Renal cortical epithelial cell (primary cell): ENCODE measurements at places on chromosomes 11 and 22. TPM values are rescaled to one million over a fixed set of nuclear protein-coding genes. Genes with fewer than 3 reads are reported as not detected.

- DNase-seq: peak; percentile 76
Measured at GRCh38 chr22:46936378-46936903, 174.0 kb downstream of the TBC1D22A start.

DNA sequence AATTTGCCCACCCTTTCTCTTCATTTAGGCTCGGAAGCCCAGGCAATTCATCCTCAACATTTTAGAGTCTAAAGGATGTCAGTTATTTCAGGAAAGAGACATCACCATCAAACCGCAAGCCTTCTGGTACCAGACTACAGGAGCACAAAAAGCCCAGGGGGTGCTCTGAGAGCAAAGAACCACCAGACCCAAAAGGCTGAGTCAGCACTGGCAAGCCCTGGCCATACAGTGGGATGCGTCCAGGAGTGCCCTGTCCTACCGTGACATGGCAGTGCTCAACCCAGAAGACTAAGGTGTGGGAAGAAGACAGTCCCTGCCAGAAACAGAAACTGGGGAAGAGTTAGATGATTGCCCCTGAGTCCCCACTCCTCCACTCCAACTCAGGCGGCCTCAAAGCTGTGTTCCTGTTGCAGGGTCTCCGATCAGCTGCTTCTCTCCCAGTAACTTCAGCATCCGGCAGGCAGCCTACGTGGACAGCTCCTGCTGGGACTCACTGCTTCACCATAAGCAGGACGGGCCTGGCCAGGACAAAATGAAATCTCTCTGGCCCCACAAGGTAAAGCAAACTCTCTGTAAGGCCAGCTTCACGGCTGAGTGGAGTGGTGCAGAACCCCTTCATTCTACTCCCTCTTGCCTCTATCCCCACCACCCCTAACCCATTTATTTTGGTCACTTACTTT is 1.5 kb downstream of the PANX3 start:
- no peak for DNase-seq

GRCh38 chr11:92931746-92932422 is 37.6 kb upstream of the MTNR1B start:
- DNase-seq: peak; percentile 66

DNA sequence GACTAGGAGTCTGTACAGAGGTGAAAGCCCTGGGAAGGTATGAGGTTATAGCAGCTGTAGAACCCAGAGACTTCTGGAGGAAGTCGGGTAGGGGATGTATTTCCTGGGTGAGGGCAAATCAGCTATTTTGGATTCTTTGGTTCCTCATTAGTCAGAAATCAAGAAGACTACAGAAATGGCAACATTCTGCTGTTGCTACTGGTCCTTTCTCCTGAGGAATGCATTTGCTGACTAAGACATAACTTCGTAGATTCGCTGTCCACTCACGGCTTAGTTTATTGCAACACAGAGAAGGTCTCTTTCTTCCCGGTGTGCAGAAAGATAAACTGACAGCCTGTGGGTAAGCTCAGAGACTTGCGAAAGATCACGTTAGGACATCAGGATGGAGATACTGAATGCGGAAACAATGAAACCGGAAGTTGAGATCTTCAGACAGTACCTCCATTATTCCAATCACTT is 25.3 kb upstream of the SESN3 start:
- peak; percentile 74 for DNase-seq

DNA sequence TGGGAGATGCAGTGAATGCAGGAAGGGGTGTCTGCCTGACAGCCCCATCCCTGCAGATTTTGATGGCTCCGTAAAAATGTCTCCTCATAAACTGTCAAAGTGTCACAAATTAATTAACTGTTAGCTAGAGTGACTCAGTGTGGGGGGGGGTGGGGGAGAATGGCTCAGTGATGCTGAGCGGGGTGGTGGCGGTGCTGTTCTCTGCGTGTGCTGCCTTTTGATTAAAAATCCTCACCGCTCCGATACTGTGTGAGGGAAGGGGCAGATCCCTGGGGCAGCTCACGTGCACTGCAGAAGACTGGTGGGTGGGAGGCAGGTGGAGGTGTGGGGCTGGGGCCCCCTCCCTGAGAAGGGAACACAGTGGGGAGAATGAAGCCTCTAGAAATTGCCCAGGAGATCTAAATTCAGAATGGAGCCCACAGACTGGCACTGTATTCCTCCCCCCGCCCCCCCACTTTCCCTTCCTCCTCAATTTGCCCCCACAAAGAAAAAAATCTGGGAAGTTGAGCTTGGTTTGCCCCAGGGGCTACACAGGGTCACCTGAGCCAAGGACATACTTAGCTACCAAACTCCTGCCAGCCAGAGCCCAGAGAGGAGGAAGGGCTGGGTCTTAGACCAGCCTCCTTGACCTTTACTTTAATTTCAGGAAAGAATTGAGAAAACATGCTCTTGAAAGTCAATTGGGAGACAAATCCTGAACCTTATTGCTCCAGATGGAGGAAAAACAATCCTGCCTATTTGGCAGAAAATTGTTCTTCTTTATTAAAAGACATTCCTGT is 39.8 kb downstream of the DRD2 start:
- no peak for DNase-seq

HPX gene
- 0.20 TPM in 1 of 2 replicates, not detected in the other for total RNA-seq

GRCh38 chr11:7536100-7536499 is 22.3 kb downstream of the PPFIBP2 start:
- DNase-seq: no peak

- no peak for DNase-seq
Measured at GRCh38 chr11:123373754-123374621, 56.1 kb upstream of the GRAMD1B start.

DNA sequence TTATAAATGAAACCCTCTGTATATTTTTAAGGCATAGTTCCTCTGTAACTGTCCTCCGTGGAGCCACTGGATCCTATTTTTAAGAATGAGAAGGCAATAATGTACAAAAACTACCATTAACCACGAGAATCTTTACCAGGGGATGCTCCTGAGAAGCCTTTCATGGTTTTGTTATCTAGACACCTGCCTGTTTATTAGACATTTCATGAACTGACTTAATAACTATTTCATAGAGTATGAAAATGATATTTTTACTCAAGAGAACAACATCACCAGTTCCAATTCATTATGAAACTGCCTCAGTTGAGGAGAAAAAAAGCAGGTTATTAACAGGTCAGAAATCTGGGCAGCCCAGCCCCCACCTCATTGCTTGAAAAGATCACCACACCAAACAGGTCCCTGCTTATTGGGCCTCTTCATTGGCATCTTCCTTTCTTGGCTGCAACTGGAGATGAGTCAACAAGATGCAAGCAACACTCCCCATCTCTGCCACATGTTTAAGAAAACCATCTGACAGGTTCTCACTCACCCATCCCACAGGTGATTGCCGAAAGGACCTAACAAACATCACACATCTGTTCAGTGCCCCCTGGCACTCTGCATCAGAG is 27.8 kb downstream of the ETS1 start:
- no peak for DNase-seq

MMP10 gene
- 0.10 and 2.6 TPM in 2 replicates for total RNA-seq

- peak; percentile 88 for DNase-seq
Measured at GRCh38 chr11:104546501-104546900, 351.8 kb downstream of the CASP12 start.

- no peak for DNase-seq
Measured at GRCh38 chr11:113992459-113993110, 17.7 kb downstream of the HTR3A start.

UPK3A gene
- total RNA-seq: not detected in 2 replicates

FJX1 gene
- 28.3 and 36.1 TPM in 2 replicates for total RNA-seq

LDLRAD3 gene
- total RNA-seq: 3.3 and 3.9 TPM in 2 replicates

DNA sequence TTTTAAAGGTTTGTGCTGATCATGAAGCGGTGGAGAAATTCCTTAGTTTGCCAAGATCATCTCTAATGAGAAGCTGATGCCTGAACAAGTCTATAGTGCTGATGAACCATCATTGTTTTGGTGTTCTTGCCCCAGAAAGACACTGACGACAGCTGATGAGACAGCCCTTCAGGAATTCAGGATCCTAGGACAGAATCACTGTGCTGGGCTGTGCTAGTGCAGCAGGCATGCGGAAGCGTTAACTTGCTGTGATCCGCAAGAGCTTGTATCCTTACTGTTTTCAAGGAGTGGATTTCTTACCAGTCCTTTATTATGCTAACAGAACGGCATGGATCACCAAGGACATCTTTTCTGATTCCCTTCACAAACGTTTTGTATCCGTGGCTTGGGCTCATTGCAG is 104.1 kb downstream of the TBC1D22A start:
- DNase-seq: no peak

DNA sequence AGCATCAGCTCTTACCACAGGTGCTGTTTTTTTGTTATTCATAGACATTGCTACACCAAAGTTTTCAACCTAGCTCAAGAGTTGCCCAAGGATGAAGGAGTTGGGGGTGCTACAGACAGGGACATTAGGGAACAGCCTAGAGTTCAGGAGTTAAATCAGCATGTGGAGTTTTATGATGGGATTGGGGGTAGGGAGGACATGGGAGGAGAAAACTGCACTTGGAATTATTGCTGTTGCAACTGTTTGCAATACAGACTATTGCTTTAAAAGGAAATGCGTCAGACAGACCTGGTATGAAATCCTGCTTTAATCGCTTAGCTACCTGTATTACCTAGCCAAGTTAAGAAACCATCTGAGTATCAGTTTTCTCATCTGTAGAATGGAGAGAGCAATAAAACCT is 6.3 kb downstream of the TMA7B start:
- no peak for DNase-seq

DNA sequence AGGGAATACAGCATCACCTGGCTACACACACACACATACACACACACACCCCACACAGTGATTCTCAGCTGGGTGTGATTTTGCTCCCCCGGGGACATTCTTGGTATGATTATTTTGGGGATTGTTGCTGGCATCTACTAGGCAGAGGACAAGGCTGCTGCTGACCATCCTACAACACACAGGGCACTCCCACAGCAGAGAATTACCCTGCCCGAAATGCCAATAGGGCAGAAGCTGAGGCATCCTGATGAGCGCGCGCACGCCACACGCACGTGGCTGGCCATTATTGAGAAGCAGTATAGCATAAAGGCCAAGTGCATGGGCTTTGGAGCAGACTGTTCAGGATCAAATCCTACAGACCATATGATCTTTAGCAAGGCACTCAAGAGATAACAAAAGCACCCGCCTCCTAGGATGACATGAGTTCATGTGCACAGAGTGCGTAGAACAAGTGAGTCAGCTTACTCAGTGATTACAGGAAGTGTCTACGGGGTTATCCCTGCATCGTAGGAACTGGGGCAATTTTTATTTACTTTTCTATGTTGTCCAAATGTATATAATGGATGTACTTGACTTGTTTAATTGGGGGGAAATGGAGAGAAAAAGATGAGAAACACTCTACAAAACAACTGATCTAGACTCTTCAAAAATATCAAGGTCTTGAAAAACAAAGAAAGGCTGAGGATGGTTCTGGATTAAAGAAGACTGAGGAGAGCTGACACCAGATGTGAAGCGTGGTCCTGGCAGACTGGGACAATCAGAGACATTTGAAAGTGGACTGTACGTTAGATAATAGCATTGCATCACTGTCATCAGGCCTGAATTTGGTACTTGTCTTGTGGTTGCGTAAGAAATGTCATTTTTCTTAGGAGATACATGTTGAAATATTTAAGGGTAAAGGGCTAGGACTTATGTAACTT is 7.2 kb upstream of the EHD1 start:
- peak; percentile 51 for DNase-seq

DNA sequence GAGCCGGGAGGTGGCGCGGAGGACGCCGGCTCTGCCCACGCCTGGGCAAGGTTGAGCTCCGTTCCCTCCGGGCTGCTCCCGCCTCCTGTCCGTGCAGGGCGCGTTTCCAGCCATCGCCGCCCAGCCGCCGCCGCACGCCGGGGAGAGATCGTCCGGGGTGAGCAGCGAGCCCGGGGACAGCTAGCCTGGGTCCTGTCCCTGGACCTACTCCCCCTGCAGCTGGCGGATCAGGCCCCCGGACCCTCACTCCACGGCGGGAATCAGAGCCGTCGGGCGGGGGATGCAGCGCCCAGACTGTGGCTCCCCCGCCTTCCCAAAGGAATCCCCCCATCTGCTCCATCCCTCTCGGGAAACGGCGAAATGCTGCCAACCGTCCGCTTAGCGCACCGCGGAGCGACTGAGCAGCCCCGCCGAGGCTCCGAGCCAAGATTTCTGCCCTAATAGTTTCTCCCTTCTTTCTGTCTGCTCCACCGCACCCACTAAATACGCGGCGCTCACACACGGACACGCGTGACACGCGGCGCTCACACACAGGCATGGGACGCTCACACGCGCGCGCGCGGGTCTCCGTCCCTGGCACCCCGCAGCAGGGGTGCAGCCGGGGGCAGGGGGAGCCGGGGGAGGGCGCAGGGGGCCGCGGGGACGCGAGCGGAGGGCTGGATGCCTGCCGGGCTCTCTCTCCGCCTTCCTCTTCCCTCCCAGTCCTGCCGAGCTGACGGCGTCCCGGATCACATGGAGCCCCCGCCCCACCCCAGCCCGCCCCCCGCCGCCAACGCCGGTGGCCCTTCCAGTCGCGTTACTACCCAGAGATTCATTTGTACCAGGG is at the start of gene KCNJ5:
Gene KCNJ5, plus strand, starts transcription at position 814 of the 826 bp plus-strand sequence. CDS start 19,918 bp downstream, outside the sequence.
- DNase-seq: no peak

KCNJ1 gene
- 33.8 TPM in 1 of 2 replicates, not detected in the other for total RNA-seq

- DNase-seq: peak; percentile 98
Measured at GRCh38 chr11:11391796-11392463, 38.9 kb upstream of the CSNK2A3 start.

GRCh38 chr11:119571311-119571710 is 148.3 kb upstream of the THY1 start:
- DNase-seq: no peak
